B cell (primary cell): ENCODE measurements at places on chromosomes 16 and 17. TPM values are rescaled to one million over a fixed set of nuclear protein-coding genes. Genes with fewer than 3 reads are reported as not detected.

DNA sequence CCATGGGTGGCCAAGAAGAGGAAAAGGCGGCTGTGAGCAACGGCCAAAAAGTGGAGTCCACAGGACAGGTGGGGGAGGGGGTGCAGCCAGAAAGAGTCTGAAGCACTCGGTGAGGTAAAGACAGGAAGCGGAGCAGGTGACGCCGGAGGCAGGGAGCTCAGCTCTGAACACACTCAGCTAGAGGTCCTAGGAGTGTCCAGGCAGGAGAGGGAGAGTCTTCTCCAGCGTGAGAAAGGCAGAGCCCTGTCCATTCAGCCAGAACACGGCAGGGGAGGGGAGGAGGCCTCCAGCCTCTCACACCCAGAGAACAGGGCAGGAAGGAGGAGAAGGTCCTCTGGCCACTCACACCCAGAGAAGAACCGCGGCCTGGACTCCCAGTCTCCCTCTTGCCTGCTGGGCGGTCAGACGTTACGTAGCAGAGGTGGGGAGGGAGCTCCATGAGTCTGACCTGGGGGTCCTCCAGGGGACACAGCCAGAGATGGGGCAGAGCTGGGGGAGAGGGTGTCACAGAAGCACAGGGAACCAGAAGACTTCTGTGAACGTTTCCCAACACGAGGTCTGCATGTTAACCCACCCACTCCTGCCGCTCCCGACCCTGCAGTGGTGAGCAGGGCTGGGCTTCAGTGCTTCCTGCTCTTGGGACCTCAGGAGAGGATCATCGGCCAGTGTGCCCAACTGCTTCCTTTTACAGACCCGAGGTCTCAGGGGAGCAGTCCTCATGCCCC is 89.2 kb downstream of the ABR start:
- H3K4me1 ChIP-seq, result no peaks in the 10 kb centered on the region
- H3K27me3 ChIP-seq, result no peaks in the 10 kb centered on the region
- H3K36me3 ChIP-seq, result peaks cover 31% of the 10 kb centered on the region
- no peak overlapping the region for H3K27ac ChIP-seq

DNA sequence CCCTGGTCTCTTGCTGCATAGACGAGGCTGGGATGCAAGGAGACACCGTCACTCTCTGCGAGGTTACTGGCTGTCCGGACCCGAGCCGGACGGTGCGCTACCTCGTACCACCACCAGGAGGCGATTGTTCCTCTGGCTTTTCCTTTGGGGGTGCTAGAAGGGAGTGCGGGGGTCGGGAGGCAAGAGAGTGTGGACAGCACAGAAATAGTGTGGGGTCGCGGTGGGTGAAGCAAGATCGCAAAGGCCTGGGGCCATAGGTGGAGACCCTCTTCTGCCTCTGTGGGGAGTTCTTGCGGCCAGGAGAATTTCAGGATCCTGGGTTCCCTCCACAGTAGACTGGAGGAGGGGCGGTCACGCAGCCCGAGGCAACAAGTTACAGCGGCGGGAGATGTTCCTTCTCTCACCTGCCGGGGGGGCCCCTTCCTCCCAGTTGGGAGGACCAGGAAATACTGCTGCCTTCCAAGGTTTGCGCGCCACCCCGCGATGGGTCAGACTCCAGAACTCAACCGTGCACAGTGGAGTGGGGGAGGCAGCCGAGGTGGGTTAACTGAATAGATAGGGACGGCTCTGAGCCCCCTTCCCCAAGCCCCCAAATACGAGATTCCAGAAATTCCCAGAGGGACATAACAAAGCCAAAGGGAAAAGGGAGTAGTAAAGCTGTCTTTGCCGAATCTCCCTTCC is 6.9 kb downstream of the PHOSPHO1 start:
- H3K27ac ChIP-seq, result no peak overlapping the region
- peaks cover 58% of the 10 kb centered on the region for H3K4me1 ChIP-seq
- peak overlapping the region; percentile 31 for H3K4me3 ChIP-seq
- peaks cover 13% of the 10 kb centered on the region for H3K27me3 ChIP-seq
- H3K36me3 ChIP-seq, result peaks cover 12% of the 10 kb centered on the region

GRCh38 chr17:4502466-4503154 is 3.9 kb downstream of the SPNS2 start:
- H3K27ac ChIP-seq, result no peak overlapping the region
- H3K27me3 ChIP-seq, result peaks cover 83% of the 10 kb centered on the region
- no peak for DNase-seq
- peaks cover 30% of the 10 kb centered on the region for H3K4me1 ChIP-seq
- H3K36me3 ChIP-seq, result no peaks in the 10 kb centered on the region
- no peak overlapping the region for H3K4me3 ChIP-seq

GRCh38 chr17:44083250-44083849 is 12.8 kb downstream of the G6PC3 start:
- H3K27me3 ChIP-seq, result no peaks in the 10 kb centered on the region
- no peaks in the 10 kb centered on the region for H3K4me1 ChIP-seq
- DNase-seq, result no peak
- H3K27ac ChIP-seq, result no peak overlapping the region

- peaks cover 26% of the 10 kb centered on the region for H3K36me3 ChIP-seq
- DNase-seq, result no peak
- H3K4me1 ChIP-seq, result peaks cover 12% of the 10 kb centered on the region
- peak overlapping the region; percentile 49 for H3K27ac ChIP-seq
Measured at GRCh38 chr16:2250652-2251295, 613 bp downstream of the ECI1 start.

- peak overlapping the region; percentile 19 for H3K27ac ChIP-seq
- H3K4me1 ChIP-seq, result peaks cover 23% of the 10 kb centered on the region
- no peaks in the 10 kb centered on the region for H3K36me3 ChIP-seq
- no peak overlapping the region for H3K4me3 ChIP-seq
- peak; percentile 67 for DNase-seq
Measured at GRCh38 chr17:47694581-47695428, 844 bp downstream of the TBKBP1 start.

GRCh38 chr16:85921026-85921425 is 22.1 kb downstream of the IRF8 start:
- no peaks in the 10 kb centered on the region for H3K27me3 ChIP-seq
- peaks cover 70% of the 10 kb centered on the region for H3K36me3 ChIP-seq
- no peak overlapping the region for H3K4me3 ChIP-seq
- no peak overlapping the region for H3K27ac ChIP-seq

DNA sequence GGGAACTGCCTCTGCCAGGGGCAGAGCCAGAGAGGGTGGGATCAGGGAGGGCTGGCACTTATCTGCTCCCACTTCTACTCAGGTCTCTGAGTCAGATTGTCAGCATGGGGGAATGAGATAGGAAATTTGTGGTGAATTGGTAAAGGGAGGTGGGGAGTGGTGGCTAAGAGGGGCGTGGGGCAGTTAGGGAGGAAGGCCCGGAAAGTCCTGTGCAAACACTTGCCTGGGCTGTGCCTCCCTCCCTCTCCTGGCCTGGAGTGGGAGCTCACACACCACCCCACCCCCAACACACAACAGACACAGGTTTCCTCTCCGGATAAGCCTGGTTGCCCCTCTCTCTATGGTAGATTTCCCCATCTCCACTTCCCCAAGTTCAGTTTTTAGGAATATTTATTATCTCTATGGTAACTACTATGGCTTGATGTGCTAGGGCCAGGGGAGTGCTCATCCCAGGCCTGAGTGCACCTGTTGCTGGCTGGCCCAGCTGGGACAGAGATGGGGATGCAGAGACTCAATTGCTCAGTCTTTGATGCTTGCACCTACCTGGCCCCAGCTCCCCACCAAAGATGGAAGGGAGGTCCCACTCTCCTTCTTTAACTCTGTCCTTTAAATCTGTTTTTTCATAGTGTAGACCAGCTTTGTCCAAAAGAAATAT is 2.7 kb downstream of the SPNS2 start:
- DNase-seq, result no peak
- H3K27ac ChIP-seq, result no peak overlapping the region
- H3K27me3 ChIP-seq, result peaks cover 71% of the 10 kb centered on the region

DNA sequence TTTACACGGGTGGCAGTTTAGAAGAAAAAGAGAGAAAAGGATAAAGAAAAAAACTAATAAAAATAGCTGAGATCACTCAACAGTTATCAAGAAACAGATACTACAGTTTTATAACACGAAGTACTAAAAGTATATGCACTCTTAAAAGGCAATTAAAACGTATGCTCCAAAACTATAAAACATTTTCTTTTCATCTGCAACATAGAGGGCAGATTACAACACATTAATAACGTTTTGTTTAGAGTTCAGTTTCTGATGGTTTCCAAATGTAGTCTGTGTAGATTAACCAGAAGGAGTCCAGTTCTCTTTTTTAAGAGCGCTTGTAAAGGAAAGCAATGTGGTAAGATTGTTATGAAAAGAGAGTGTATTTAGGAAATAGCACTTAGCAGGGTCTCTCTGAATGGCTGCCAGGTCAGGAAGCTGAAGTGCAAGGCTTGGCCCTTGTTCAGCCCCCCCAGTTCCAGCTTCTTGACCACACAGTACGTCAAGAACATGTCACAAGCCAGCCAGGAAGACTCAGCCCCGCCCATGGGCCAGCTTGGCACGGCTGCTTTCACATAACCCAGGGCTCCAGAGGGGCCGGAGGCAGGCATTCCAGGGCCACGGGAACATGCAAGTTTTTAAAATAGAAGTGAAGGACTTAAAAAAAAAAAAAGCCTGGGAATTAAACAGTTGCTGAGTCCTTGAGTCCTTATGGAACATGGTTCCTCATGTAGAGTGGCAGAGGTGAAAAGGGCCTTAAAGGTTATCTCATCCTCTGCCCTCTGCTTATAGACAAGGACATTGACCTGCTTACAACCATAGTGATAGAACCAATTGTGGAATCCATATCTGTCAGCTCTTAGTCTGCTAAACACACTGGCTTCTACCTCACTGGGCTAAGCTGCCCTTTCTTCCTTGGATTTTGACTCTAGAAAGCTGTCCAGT is 147.4 kb upstream of the TBX2 start:
- no peaks in the 10 kb centered on the region for H3K36me3 ChIP-seq
- H3K27ac ChIP-seq, result no peak overlapping the region
- no peak overlapping the region for H3K4me3 ChIP-seq
- H3K4me1 ChIP-seq, result no peaks in the 10 kb centered on the region

DNA sequence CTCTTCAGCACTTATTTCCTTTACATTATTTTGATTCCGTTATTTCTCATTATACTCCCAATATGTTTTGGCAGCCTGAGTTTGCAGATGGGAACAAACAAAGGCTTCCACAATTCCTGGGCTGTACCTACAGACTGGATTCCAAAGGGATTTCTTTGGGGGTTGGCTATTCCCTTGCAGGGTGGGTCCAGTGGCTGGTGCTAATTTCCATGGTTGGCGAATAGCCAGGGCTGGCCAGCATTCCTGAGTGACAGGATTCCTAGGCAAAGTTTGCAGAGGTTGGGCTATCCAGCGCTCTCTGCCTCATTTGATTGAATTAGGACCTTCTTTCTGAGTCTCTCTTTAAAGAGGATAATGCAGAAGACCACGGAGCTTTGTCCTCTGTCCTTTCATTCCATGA is 207.4 kb downstream of the MAF start:
- no peak for DNase-seq
- H3K4me1 ChIP-seq, result no peaks in the 10 kb centered on the region
- H3K27ac ChIP-seq, result no peak overlapping the region
- H3K36me3 ChIP-seq, result no peaks in the 10 kb centered on the region

- H3K27me3 ChIP-seq, result no peaks in the 10 kb centered on the region
- H3K27ac ChIP-seq, result no peak overlapping the region
- no peak overlapping the region for H3K4me3 ChIP-seq
- H3K4me1 ChIP-seq, result peaks cover 60% of the 10 kb centered on the region
Measured at GRCh38 chr17:57601143-57601735, 143.9 kb downstream of the CCDC182 start.

Gene MYO15B
- total RNA-seq, result 452 and 460 TPM in 2 replicates

DNA sequence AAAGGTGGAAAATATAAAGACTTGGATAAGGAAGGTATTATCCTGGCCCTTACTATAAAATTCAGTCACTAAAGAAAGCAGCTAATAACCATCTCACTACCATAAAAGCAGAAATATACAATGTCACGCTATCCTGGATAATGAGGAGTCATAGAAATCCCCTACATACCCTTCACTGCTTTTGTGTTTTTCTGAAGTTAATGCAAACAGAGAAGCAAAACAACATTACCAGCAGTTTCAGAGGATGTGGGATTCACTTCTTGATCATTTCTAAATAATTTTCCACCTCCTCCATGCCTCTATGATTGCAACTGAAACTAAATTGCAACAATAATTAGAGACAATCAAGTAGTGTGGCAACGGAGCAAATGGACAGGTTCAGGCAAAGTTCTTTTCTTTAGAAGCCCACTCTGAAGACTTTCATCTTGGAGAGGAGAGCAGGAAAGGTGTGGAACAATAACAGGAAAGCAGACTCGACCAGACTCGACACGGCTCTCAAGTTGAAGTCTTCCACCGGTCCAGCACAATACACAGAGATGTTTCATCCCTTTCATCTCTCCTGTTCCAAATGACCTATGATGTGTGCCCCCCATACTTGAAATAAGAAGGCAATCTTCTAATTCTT is 10.2 kb downstream of the CYTH1 start:
- peaks cover 4% of the 10 kb centered on the region for H3K36me3 ChIP-seq
- H3K27me3 ChIP-seq, result no peaks in the 10 kb centered on the region
- peak overlapping the region; percentile 82 for H3K27ac ChIP-seq
- H3K4me3 ChIP-seq, result peak overlapping the region; percentile 45

DNA sequence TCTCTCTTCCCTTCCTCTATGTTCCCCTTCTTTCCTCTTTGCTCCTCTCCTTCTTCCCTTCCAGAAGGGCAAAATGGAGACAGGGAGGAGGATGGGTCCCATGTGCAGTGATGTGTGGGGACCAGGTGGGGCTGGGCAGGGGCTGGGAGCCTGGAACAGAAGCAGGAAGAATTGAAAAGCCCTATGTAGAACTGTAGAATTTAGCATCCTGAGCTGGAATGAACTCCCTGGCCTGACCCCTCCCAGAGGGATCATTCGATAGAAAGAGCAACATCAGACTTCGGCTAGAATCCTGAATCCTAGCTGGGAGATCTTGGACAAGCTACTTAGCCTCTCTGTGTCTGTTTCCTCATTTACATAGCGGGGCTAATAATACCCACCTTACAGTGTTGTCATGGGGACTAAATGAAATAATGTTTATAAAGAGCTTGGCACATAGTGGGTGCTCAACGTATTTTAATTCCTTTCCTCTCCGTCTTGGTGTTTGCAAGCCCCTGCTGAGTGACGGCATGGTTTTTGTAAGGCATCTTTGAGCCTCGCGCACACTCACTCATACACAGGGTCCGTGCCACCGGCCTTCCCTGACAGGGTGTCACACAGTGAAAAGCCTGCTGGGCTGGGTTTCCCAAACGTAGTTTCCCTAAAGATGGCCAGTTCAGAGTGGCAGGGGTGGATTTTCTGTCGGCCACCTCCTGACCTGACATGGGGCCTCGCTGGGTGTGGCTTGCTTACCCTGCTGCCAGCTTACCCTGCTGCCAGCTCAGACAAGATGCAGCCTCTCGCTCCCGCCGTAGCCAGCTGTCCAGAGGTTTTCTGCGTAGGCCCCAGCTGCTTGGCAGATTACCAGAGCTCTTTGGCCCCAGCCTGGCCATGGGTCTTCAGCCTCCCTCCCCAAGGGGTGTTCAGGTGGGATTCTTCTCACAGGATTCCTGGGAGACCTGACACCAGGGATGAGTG is 6.1 kb upstream of the ARHGAP23 start:
- no peak for DNase-seq
- no peak overlapping the region for H3K4me3 ChIP-seq
- no peak overlapping the region for H3K27ac ChIP-seq
- peaks cover 50% of the 10 kb centered on the region for H3K27me3 ChIP-seq
- no peaks in the 10 kb centered on the region for H3K36me3 ChIP-seq

Gene CLEC19A
- total RNA-seq, result not detected in 2 replicates
